Cortex of kidney (tissue), 1 donor: ENCODE measurements at places on chromosomes 16 and 17.

GRCh38 chr17:44363613-44364159, at the start of gene FAM171A2:
FAM171A2 (minus strand) TSS chr17:44363853; CDS start chr17:44363714, 139 bp downstream.
- no peak for DNase-seq

- DNase-seq: no peak
Observed at GRCh38 chr17:17151055-17151454, 55.1 kb downstream of the PLD6 start.

GRCh38 chr16:55964923-55965475, 89.8 kb upstream of the CES5A start:
- no peak for DNase-seq

DNA sequence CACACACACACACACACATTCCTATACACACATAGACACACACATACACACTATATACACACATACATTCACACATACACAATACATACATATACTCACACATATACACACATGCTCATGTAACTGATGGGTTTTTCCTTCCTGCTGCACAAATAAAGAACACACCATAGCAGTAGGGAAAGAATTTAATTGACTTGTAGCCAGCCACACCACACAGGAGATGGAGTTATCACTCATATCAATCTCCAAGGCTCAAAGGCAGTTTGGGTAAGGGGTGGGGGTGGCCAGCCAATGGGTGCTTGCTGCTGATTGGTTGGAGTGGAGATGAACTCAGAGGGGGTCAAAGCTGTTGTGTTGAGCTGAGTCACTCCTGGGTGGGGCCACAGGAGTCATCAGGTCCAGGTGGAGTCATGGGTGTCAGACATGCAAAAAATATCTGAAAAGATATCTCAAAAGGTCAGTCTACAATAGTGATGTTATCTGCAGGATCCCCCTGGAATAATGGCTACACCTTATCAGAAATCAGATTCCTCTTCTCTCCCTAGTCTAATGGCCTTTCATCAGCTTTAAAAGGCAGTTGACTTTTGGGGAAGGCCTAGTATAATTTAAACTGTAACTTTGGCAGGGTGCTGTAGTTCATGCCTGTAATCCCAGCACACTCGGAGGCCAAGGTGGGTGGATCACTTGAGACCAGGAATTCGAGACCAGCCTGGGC, 46.1 kb downstream of the WSB1 start:
- no peak for DNase-seq

DNA sequence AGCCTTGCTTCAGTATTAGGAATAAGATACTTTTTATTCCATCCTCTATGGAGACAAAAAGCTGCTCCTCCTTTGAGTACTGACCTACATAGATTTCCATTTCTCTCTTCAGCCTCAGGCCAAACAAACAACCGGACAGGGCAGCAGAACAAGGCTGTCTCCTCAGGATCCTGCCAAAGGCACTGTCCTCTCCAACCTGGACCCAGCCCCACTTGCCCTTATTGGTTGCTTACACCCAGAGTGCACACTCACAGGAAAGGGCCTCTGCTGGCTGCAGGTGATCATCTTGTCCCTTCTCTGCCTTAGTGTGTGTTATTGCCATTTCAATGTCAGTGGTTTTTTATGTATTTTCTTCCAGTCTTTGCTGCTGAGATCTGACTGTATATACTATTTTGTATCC, 26.6 kb downstream of the LIG3 start:
- no peak for DNase-seq

GRCh38 chr16:22664561-22664997, 149.4 kb upstream of the HS3ST2 start:
- DNase-seq: no peak

DNA sequence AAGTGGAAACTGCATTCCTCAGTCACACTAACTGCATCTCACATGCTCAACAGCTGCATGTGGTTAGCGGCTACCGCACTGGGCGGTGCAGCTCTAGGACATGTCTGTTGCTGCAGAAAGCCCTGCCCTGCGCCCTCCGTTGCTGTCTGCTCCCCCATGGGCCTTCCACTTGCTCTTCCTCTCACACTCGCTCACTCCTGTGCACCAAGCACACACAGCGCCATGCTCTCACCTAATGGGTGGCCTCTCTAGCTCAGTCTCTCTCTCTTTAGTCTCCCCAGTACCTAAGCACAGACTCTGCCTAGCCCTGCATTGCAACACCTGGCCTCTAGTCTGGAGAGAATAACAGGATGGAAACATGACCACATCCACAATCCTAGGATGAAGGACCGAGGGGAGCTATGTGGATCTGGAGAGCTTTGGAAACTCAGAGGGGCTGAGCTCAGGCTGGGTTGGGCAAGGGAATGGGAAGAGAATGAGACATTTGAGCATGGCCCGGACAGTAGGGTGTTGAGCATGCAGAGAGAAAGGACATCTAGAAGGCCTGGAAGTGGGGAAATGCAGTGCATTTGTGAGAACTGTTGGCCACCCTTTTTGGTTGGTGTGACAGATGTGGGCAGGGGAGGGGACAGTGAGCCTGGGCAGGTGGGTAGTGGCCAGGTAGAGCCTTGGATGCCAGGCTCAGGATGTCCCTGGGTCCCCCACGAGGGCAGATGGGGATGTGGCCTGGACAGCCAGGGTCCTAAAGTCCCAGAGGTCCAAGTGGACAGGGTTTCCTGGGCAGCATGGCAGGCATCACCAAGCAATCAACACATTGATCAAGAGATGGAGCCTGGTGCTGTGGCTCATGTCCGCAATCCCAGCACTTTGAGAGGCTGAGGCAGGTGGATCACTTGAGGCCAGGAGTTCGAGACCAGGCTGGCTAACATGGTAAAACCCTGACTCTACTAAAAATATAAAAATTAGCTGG, 16.1 kb downstream of the SGCA start:
- DNase-seq: no peak

DNA sequence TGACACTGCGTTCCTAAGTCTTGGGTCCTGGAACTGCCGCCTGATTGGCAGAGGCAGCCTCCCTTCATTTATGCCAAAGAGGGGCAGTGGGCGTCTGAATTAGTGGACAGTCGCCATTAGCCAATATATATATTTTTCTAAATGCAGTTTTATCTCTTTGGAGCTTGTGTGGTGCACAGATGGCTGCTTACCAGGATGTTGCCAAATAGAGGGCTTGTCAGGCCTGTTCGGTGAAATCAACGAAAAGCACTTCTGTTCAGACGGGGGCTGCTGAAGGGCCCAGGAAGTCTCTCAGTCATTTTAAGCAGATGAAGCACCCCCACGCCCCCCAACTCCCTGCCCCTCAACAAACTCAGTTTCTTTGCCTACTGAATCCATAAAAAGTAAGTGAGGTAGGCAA, 66.0 kb downstream of the RAP1GAP2 start:
- no peak for DNase-seq

GRCh38 chr17:80359422-80360110, 55.4 kb upstream of the ENDOV start:
- DNase-seq: no peak

DNA sequence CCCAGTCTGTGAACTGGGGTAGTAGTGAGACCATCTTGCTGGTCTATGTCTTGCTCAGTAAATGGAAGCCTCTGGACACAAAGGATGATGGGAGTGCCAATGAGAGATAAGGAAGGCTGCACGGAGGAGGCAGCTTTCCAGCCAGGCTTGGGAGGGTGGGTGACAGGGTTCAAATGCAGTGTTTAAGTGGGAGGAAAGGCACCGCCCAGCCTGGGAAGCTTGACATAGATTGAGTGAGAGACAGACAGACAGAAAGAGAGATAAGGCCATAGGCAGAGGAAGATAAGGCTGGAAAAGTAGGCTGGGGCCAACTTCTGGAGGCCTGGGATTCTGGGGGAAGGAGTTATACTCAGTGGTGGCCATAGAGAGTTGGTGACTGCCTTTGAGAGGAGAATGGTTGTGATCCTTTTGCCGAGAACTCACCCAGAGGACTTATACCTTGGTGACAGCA, 7.2 kb upstream of the COL1A1 start:
- no peak for DNase-seq

- no peak for DNase-seq
Observed at GRCh38 chr17:39765175-39765574, 27.4 kb downstream of the GRB7 start.

DNA sequence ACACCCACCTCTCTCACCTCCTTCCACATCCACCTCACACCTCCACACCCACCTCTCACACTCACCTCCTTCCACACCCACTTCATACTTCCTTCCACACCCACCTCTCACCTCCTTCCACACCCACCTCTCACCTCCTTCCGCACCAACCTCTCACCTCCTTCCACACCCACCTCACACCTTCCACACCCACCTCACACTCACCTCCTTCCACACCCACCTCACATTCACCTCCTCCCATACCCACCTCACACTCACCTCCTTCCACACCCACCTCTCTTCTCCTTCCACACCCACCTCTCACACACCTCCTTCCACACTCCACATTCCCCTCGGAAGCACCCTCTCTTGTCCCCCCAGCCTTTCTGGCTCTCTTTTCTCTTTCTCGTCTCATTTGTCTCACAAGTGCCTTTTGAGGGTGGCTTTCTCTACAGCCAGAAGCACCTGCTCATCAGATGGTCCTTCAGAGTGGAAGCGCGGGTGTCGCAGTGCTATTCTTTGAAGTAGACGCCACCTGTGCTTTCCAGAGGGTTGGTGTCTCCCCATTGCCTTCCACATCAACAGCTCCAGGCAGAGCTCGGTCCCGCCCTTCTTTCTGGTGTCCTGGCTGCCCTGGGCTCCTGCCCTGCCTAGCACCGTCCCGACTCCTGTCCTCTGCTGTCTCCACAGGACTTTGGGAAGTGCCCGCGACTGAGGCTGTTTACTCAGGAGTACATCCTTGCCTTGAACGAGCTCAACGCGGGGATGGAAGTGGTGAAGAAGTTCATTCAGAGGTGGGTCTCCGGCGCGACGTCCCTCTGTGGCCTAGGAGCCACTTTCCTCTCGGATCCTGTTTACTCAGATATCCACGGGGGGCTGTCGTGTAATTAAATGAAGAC, 109.4 kb upstream of the PLCG2 start:
- DNase-seq: no peak
